ENCODE measurements at places on chromosomes 1 and 21. TPM values are rescaled to one million over a fixed set of nuclear protein-coding genes. Genes with fewer than 3 reads are reported as not detected.
A peak's percentile ranks its signal among the peaks of the same experiment; 100 is the strongest.

- no peak for DNase-seq
Measured at GRCh38 chr1:46594063-46594462, 10.0 kb downstream of the MKNK1 start.

- DNase-seq: peak; percentile 85
Measured at GRCh38 chr21:15706696-15707095, 23.1 kb upstream of the USP25 start.

DNA sequence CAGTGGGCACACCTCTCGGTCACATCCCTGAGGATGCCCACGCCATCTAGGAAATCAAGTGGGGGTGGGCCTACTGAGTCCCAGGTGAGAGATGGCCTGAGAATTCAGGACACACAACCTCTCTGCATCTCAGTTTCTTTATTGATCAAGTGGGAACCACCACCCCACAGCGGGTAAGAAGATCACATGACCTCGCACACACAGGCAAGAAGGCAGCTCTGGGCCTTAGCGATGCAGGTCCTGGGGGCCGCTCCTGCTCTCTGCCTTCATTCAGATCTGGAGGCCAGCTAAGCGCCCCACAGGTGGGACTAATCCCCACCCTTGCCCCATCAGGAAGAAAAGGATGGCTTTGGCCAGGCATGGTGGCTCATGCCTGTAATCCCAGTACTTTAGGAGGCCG lies 63.2 kb downstream of the PGBD5 start:
- no peak for DNase-seq

DNA sequence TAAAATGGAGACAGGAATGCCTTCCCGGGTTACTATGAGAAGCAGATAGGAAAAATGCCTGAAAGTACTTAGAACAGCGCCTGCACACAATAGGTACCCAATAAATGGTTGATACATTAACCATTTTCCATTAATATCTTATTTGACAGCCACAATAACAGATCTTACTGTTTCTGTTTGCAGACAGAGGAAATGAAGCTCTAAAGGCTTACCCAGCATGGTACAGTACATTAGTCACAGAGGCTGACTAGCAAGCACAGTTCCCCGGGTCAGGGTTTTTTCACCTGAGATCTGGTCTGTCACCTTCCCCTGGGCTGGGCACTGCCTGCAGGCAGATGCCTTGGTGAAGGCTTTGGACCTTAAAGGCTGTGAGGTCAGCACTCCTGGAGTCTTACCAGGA lies 2.9 kb downstream of the TRIM63 start:
- DNase-seq: no peak

DNA sequence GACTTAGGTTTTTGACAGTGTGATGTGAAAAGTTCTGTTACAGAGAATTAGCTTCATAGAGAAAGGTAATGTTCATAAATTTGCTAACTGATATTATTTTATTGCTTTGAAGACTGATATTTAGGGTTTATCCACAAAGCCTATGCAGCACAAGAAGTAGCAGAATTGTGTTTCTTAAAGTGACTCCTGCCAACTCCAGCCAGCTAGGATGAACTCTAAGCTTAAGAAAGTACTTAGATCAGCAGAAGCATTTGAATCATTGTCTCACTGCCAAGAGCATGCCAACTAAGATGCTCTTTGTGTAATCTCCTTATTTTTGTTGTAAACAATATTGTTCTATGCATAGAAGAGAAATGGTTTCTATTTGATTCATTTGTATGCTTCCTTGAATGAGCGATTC lies 589.4 kb upstream of the ADGRL4 start:
- DNase-seq: no peak

DNA sequence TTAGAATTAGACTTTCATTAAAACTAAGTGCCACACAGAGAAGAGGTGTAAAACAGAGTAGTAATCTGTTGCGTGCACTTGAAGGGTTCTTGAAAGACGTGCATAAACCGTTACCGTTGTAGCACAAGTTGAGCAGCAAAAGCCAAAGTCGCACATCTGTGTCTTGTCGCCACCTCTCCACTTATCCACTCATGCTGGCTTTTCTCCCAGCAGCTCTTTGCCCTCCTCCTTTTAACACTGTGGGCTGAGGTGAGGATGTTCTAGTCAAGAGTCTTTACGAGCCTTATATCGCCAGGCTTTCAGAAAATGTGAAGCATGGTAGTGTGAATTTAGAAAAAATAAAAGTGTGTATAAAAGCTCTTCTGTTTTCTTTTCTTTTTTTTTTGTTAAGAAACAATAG lies 48.0 kb downstream of the NR5A2 start:
- no peak for DNase-seq

DNA sequence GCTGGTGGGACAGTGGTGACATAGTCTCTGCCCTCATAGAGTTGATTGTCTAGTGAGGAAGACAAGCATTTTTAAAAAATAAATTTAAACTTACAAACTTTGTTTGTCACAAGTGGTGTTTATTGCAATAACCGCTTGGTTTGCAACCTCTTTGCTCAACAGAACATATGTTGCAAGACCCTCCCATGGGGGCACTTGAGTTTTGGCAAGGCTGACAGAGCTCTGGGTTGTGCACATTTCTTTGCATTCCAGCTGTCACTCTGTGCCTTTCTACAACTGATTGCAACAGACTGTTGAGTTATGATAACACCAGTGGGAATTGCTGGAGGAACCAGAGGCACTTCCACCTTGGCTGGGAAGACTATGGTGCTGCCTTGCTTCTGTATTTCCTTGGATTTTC lies 58.4 kb downstream of the LAMC2 start:
- no peak for DNase-seq

- no peak for DNase-seq
Measured at GRCh38 chr1:8356256-8357209, 38.6 kb downstream of the SLC45A1 start.

Gene SLC25A34
- polyA plus RNA-seq: 0.25 TPM
